A549 (cell line): ENCODE measurements at places on chromosomes 6 and 20.

DNA sequence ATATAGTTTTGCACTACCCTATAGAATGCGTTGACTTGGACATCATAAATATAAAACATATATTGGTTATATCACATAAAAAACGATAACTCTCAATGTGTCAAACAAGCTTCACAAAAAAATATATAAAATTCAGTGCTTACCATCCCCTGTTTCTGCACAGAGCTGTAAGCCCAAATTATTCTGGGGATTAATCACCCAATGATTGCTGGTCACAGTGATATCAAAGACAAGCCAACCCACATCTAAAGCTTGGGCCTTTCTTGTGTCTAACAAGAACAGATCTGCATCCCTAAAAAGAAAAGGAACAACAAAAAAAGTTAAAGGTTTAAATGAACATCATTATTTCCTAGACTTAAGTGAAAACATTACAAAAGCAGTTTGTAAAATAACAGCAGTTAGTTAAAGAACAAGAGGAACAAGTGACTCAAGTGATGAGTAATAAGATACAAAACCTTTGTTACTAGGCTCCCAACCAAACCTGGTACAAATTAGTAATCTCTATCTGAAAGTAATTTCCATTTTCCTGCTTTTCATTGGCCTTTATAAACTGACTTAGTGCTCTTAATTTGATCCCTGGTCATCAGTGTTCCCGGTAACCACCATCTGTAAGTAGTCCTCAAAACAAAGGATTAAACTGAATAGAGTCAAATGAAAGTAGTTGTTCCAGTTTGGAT is 81.1 kb downstream of the BMP5 start:
- no peak for DNase-seq

GRCh38 chr6:109456710-109457561 is 1.4 kb upstream of the MICAL1 start:
- DNase-seq = no peak

- DNase-seq = peak; percentile 16
These were observed 9.7 kb upstream of the MRPS10 start for GRCh38 chr6:42227173-42227850.

DNA sequence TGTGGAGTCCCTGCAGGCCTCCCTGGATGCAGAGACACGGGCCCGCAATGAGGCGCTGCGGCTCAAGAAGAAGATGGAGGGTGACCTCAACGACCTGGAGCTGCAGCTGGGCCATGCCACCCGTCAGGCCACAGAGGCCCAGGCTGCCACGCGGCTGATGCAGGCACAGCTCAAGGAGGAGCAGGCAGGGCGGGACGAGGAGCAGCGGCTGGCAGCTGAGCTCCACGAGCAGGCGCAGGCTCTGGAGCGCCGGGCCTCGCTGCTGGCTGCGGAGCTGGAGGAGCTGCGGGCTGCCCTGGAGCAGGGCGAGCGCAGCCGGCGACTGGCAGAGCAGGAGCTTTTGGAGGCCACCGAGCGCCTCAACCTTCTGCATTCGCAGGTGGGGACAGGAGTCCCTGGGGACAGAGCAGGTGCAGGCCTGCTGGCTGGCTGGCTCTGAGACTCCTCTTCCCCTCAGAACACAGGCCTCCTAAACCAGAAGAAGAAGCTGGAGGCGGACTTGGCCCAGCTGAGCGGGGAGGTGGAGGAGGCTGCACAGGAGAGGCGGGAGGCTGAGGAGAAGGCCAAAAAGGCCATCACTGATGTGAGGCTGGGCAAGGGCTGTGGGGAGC is 44.7 kb downstream of the MYH7B start:
- DNase-seq = no peak

GRCh38 chr6:165895421-165896165 is 232.6 kb upstream of the PDE10A start:
- no peak for DNase-seq

DNA sequence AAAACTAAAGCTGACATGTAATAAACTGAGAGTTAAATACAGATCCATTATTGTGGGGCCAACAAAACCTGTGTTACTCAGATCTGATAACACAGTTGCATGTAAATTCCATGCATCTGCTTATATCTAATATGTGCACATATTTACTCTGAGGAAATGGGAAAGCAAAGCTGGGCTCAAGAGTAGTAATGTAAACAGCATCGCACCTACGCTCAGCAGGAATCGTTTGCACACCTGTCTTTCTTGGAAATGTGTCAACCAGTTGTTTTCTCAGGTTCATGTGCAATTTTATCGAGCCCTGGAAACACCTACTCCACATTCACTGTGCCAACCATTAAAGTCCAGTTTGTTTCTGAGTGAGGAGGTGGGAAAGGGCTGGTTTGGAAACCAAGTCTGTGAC is 80.3 kb upstream of the CNKSR3 start:
- no peak for DNase-seq
